ENCODE measurements at places on chromosomes 11 and 22.

- no peak for DNase-seq
Measured at GRCh38 chr11:86548271-86548917, 124.0 kb downstream of the ME3 start.

DNA sequence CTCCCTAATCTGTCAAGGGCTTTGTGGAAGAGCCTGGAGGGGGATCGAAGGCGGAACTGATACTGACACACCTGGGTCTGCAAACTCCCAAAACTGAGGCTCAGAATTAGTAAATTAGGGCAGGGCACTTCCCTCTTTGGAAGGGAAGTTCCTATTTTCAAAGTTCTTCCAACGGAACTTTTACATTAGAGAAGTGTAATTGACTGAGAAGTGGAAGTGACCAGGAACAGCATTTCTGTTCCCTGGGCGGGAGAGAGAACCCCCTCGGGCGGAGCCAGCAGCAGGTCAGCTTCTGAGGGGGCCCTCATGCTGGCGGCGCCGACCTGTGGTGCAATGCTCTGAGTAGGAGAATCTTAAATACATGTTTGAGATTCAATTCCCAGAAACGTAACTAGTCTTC lies 1.1 kb upstream of the CBL start:
- peak; percentile 76 for DNase-seq

GRCh38 chr11:284105-285020 lies 4.6 kb upstream of the PGGHG start:
- no peak for DNase-seq

DNA sequence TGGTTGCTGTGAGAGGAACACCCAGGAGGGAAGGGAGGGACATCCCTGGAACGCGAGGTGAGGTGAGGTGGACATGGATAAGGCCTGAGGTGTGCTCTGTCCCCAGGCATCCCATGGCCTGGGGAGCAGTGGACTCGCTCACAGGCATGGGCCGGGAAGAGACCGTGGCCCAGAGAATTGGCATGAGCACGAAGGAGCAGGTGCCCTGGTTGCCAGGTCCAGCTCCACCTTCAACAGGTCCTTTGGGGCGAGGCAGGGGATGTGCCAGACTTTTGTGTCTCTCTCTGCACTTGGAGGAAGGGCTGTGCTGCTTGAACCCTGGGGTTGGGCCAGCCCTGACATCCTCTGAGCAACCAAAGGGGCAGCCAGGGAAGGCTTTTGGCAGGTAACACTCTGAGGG lies 21.5 kb downstream of the MUC6 start:
- no peak for DNase-seq

GRCh38 chr22:26990503-26991189 lies 333.3 kb downstream of the MIAT start:
- DNase-seq = no peak

DNA sequence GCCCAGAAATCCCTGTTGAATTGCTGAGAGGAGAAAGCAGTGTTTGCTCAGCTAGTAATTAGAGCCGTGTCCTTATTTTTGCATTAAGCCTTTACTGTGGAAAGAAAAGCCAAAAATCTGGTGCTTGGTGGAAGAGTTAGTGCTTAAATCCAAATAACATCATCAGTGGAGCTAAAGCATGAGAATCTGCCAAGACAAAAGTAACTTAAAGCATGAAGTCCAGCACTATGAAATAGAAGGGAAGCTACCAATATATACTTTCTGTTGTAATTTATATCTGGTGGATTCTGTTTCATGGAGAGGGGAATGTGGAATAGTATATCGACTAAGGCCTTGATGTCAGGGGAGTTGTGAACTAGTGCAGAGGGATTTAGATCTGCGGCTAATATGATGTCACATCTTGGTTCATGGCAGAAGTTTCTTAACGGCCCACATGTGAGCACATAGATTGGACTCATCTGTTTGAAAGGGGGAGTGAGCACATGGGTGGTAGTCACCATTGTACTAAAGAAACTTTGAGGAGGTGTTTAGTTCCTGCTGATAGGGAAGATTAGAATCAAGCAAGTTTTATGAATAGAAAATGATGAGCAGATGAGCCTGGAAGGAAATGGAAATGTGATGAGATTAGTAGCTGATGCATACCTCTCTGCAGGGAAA lies 224.4 kb upstream of the MTNR1B start:
- DNase-seq = no peak

GRCh38 chr22:47017245-47017644 lies 254.8 kb downstream of the TBC1D22A start:
- DNase-seq = no peak

DNA sequence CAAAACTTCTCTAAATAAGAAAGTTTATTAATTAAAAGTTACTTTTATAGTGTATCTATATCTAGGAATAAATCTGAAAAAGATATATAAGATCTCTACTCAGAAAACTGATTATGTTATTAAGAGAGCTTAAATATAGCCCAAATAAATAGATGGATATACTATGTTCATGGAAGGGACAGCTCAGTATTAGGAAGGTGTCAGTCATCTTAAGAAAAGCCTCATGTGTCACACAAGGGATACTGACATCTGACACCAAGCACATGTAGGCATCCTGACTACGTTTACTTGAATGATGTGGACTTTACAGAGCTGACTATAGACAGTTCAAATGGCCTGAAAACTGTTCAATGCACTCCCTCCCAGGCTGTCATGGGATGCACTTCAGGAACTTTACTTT lies 19.3 kb downstream of the PPARA start:
- no peak for DNase-seq

GRCh38 chr11:46655631-46656030 lies 38.3 kb downstream of the ATG13 start:
- DNase-seq = no peak

GRCh38 chr11:119888119-119888518 lies 159.1 kb upstream of the NECTIN1 start:
- DNase-seq = no peak

DNA sequence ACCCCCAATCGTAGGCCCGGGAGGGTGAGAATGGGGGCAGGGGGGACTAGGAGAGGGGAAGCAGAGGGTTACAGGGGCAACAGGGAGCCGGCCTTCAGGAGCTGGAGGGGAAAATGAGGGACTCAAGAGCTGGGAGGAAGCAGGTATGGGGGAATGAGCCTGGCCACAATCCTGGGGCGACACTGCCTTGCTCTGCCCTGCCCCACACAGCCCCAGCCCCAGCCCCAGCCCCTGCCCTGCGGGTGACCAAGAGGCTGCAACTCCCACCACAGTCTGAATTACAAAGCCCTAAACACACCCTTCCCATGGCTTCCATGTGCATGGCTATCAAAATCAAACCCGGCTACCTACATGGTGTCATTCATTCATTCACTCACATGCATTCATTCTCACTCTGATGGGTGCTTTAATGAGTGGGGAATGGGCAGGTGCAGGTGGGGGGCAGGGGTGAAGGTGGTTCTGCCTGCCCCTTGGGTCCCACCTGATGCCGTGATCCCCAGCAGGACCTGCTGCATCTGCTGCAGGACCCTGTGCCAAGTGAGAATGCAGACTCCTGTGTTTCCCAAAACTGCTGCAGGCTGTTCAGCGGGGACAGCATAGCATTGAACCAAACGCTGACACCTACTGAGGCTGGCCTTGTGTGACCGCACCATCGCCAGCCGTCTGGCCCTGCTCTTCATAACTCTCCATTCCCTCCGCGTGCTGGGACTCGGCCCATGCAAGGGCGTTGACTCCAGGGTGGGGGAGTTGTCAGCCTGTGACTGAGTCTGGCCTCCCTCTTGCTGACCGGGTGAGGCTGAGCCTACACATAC lies 9.5 kb upstream of the LINC01488 start:
- no peak for DNase-seq

GRCh38 chr11:29985248-29985647 lies 31.6 kb downstream of the KCNA4 start:
- no peak for DNase-seq

DNA sequence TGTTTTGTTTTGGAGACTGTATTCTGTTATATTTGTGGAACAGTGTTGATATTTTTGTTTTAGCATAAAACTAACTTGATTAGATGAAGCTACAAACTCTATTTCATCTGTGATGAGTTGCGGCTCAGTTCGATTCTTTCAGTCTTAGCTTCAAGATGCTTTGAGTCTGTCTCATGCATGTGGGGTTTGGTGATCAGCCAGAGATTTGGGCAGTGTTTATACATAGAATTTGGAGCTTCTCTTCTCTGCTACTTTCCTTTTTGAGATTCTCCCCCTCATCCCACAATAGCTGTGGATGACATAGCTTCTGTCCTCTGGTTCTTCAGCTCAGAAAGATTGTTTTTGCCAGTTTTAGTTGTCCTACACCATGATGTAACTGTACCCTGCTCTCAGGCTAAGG lies 90.4 kb downstream of the ARHGAP20 start:
- no peak for DNase-seq

DNA sequence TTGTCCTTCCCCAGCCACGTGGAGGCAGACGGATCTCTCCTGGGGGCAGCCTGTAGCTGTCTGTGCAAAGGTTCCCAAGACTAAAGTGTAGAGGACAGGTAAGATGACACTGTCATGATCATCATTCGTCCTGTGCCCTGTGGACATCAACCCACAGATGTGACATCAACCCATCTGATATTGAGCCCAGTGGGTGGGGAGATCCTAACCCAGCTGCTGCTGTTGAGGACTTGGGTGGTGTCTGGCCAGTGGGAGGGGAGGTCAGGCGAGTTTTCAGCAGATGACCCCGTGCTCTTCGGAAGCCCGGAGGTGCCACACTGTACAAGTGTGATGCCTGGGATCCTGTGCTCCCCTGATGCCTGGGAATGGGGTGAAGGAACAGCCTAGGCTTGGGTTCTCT lies 1.2 kb upstream of the GAL start:
- DNase-seq = peak; percentile 44

- no peak for DNase-seq
Measured at GRCh38 chr11:101176381-101176780, 46.8 kb upstream of the PGR start.

DNA sequence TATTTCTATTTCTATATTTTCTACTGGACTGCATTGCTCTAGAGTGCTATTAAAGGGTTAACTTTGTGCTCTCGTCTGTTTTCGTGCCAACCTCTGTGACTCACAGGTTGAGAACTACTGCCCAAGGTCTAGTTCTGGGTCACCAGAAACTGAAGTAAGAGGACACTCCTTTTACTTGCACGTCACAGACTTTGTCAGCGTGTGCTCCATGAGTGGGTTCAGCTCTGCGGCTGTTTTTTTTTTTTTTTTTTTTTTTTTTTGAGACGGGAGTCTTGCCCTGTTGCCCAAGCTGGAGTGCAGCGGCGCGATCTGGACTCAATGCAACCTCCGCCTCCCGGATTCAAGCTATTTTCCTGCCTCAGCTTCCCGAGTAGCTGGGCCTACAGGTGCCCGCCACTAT lies 49.8 kb downstream of the CLMP start:
- DNase-seq = no peak

- DNase-seq = no peak
Measured at GRCh38 chr11:126186025-126186698, 25.3 kb downstream of the RPUSD4 start.

- DNase-seq = no peak
Measured at GRCh38 chr22:30297276-30297990, 8.1 kb upstream of the CASTOR1 start.

GRCh38 chr22:35900483-35901168 lies 128.0 kb downstream of the RBFOX2 start:
- DNase-seq = no peak

DNA sequence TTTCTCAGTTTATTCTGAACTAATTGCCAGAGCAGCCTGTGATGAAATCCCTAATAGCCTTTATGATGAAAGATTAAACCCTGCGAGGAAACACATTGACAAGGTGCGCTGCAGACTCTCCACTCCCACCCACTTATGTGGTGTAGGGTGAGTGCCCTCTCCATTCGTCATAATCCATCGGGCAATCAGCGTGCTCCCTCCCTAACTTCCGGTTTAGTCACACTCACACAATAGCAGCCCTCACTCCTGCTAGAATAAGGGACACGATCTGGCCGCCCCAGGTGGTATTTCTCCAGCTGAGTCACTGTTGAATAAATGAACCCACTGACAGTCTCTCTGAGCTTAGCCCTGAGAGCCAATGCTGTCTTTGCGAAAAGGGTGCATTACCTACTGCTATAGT lies 188.3 kb downstream of the OPCML start:
- no peak for DNase-seq

- DNase-seq = no peak
Measured at GRCh38 chr22:47090591-47091245, 328.3 kb downstream of the TBC1D22A start.

- no peak for DNase-seq
Measured at GRCh38 chr11:130727157-130728119, 188.8 kb downstream of the SNX19 start.

- peak; percentile 96 for DNase-seq
Measured at GRCh38 chr11:9060700-9061111, 30.7 kb downstream of the SCUBE2 start.

DNA sequence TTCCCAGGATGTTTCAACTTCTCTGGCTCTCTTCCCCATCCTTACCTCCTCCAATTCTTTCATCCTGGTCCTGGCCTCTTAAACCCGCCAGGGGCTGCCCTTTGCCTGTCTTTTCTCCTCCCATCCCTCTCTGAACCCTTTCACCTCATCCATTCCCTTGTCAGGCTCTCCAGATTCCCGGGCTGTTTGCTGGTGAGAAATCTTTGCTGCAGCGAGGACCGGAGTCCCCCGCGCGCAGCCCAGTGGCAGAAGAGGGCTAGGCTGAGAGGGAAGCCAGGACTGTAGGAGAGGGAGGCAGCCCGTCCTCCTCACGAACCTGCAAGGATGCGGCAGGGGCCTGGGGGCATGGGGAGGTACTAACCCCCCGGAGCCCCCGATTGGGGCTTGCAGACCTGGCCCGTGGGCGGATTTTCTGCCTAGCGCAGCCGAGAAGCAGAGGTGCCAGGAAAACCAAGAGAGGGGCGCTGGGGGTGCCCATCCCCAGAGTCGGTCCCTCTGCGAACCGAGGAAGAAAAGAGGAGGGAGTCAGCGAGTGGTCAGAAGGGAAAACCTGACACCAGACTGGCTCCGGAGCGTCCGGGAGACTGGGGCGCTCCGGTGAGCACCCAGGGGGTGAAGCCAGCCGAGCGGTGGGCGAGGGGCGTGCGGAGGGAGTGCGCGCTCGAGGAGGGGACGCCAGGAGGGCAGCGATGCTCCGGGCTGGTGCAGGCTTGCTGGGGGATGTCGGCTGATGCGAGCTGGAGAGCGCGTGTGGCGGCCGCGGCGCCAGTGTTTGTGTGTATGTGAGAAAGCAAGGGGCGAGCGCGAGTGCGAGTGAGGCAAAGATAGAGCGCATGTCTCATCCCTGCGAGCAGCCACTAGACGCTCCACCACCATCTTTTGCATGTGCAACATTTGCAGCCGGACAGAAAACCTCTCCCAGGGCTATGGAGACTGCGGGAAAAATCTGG lies at the start of gene GRIA4:
Gene GRIA4 (plus strand): TSS at position 242 of the 950 bp plus-strand sequence. CDS start 925 bp downstream, outside the sequence.
- DNase-seq = no peak

DNA sequence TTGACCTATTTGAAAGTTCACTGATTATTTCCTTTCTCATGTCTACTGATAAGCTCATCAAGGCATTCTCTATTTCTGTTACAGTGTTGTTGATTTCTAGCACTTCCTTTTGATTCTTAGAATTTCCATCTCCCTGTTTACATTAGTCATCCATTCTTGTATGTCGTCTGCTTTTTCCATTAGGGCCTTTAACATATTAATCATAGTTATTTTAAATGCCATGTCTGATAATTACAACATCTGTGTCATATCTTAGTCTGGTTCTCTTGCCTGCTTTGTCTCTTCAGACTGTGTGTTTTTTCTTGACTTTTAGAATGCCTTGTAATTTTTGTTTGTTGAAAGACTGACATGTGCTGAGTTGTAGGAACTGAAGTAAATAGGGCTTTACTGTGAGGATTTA lies 602.1 kb downstream of the SOX6 start:
- no peak for DNase-seq
